ENCODE measurements at places on chromosomes 16 and 17.

DNA sequence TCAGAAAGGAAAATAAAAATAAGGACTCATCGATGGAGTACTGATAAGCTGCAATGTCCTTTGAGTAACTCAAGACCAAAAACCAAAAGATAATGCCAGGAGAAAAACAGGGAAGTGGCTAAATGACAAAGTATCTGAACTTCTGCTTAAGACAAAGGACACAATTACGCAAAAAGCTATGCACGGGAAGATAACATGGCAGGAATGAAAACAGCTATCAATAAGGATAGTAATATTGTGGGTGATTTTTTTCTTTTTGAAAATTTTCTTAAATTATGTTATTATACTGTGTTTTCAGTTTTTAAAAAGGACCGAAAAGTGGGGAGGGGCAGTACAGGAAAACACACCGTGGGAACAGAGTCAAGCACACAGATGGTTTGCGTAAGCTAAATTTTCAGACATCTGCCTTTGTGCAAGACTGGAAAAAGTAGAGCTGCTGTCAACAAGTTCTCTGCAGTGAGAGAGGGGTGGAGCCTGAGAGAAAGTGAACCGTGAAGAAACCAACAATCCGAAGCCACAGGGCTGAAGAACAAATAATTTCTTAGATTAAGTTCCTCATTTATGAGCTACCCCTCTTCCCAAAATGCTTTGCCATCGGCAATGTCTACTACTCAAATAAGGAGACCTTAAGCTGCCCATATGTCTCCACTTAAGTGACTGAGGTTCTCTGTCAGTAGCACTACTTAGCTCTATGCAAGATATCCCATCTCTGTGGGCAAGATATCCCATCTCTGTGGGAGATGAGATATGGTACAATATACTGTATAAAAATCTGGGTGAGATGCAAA lies 99.9 kb upstream of the CORO6 start:
- DNase-seq, result no peak

- no peak for DNase-seq
Measured at GRCh38 chr16:9035996-9036395, 55.4 kb upstream of the HAPSTR1 start.

- DNase-seq, result no peak
Measured at GRCh38 chr16:2121853-2122252, 13.8 kb downstream of the PKD1 start.

GRCh38 chr17:33602981-33603380 lies 309.9 kb upstream of the ASIC2 start:
- no peak for DNase-seq

GRCh38 chr16:15466886-15467781 lies 32.7 kb downstream of the BMERB1 start:
- no peak for DNase-seq

GRCh38 chr16:57032931-57033330 lies 43.6 kb downstream of the NLRC5 start:
- no peak for DNase-seq

DNA sequence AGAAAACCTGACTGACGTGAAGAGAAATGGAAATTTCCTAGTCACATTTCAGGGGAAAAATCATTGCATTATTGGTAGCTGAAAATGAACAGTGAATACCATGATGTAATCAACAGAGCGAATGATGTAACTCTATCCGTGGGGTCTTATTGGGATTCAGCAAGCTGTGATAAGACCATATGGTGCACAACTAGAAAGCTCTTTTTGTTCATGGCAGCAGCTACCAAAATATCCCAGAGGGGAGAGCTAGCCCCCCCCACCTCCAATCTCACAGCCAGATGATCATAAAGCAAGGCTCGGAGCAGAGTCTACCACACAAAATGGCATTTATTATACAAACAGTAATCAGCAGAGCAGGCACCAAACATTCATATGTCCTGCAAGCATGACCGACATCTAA lies 22.2 kb upstream of the DNAH17 start:
- no peak for DNase-seq
